ENCODE measurements at places on chromosomes 1 and 21. TPM values are rescaled to one million over a fixed set of nuclear protein-coding genes. Genes with fewer than 3 reads are reported as not detected.

Gene TMEM51
- total RNA-seq = 9.9 TPM

Gene C2CD4D
- 0.71 TPM for total RNA-seq

Gene CDK18
- total RNA-seq = 44.0 TPM

Gene MXRA8
- total RNA-seq = 10.0 TPM

Gene TAF13
- 41.5 TPM for total RNA-seq

GRCh38 chr1:183198463-183198862, 12.4 kb downstream of the LAMC2 start:
- H3K27me3 ChIP-seq = no peaks in the 10 kb centered on the region
- no peak overlapping the region for H3K27ac ChIP-seq
- no peak overlapping the region for H3K4me3 ChIP-seq
- no peak for DNase-seq
- no peaks in the 10 kb centered on the region for H3K36me3 ChIP-seq

- no peaks in the 10 kb centered on the region for H3K4me1 ChIP-seq
- peaks cover 5% of the 10 kb centered on the region for H3K36me3 ChIP-seq
- no peak overlapping the region for H3K4me3 ChIP-seq
- H3K27ac ChIP-seq = no peak overlapping the region
Observed at GRCh38 chr1:109578947-109579443, 30.6 kb downstream of the GNAI3 start.

- peak; percentile 19 for DNase-seq
- no peak overlapping the region for H3K27ac ChIP-seq
- H3K27me3 ChIP-seq = no peaks in the 10 kb centered on the region
- H3K36me3 ChIP-seq = peaks cover 7% of the 10 kb centered on the region
Observed at GRCh38 chr1:165686121-165686970, 12.0 kb downstream of the ALDH9A1 start.

DNA sequence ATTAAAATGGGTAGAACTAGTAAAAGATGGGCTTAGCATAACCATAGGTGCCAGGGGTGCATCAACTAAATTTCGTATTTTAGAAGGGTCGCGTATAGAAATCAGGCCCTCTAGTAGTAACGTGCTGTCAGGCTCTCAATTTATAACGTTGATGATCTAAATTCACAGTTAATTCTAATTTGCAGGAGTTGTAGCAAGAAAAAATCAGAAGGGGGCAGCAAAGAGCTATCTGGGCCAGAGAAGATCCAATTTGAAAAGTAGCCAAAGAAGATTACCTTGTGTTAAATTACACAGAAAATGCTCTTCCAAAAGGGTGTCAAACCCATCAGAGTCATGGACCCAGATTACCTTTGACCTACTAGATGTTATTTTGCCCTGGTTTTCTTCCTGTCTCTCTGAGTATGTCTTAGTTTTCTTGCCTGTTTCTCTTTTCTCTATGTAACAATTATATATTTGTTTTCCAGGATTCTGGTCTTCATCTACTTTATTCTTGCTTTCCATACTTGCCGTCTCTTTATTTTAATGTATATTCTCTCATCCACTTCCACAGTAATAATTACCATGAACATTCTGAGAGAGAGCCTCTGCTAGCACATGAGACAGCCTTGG, 1030.9 kb downstream of the AMY1C start:
- H3K4me1 ChIP-seq = no peaks in the 10 kb centered on the region
- no peak for DNase-seq
- H3K27ac ChIP-seq = no peak overlapping the region
- no peaks in the 10 kb centered on the region for H3K36me3 ChIP-seq
- no peak overlapping the region for H3K4me3 ChIP-seq

DNA sequence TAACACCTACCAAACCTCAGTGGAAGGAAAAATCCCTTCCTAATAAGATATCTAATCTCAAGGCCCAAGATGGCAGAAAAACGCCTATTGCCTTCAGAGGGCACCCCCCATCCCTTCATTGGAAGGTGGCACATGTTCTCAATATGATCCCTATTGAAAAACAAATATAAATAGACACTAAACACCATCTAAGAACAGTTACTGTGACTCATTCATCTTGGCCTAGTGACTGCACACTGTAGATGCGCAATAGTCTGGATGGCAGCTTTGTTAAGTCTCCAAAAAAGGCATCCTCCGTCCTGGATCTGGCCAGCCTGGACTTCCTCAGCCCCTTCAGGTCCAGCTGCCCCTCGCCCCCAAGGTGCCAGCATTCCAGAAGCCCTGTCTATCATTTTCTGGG, 121.9 kb downstream of the CAPN8 start:
- H3K4me1 ChIP-seq = no peaks in the 10 kb centered on the region
- no peak overlapping the region for H3K27ac ChIP-seq
- no peaks in the 10 kb centered on the region for H3K27me3 ChIP-seq
- no peaks in the 10 kb centered on the region for H3K36me3 ChIP-seq
- DNase-seq = no peak

- no peaks in the 10 kb centered on the region for H3K4me1 ChIP-seq
- no peak overlapping the region for H3K27ac ChIP-seq
- H3K4me3 ChIP-seq = no peak overlapping the region
- DNase-seq = no peak
- no peaks in the 10 kb centered on the region for H3K36me3 ChIP-seq
- H3K27me3 ChIP-seq = no peaks in the 10 kb centered on the region
Observed at GRCh38 chr1:185627171-185627570, 107.0 kb upstream of the HMCN1 start.

DNA sequence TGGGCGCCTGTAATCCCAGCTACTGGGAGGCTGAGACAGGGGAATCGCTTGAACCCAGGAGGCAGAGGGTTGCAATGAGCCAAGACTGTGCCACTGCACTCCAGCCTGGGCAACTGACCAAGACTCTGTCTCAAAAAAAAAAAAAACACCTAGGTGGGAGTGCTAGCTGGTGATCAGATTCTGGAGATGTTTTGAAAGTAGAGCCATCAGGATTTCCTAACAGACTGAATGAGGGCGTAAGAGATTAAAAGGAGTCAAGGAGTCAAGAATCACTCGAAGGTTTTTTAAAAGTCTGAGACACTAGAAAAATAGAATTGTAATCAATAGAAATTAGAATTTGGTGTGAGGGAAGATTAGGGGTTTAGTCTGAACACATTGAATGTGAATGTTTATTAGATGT, 73.8 kb downstream of the HSF2BP start:
- H3K36me3 ChIP-seq = no peaks in the 10 kb centered on the region
- DNase-seq = no peak
- no peaks in the 10 kb centered on the region for H3K27me3 ChIP-seq
- no peaks in the 10 kb centered on the region for H3K4me1 ChIP-seq

DNA sequence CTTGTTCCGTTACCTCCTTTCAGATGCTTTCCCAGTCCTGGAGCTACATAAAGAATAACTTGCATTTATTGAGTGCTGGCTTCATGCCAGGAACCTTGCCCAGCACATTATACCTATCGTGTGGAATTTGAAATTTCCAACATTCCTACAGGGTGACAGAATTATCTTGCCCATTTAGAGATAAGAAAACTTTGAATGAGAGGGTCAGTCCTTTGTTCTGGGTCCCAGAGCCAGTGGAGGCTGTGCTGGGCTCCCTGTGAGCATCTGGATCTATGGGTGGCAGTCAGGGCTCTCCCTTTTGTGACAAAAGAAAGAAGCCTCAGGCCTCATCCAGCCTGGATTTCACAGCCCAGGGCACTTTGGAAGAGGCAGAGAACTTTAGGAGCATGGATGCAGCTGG, 3.2 kb downstream of the GSTM4 start:
- H3K4me3 ChIP-seq = no peak overlapping the region
- H3K27me3 ChIP-seq = peaks cover 4% of the 10 kb centered on the region
- no peaks in the 10 kb centered on the region for H3K4me1 ChIP-seq
- no peak overlapping the region for H3K27ac ChIP-seq

DNA sequence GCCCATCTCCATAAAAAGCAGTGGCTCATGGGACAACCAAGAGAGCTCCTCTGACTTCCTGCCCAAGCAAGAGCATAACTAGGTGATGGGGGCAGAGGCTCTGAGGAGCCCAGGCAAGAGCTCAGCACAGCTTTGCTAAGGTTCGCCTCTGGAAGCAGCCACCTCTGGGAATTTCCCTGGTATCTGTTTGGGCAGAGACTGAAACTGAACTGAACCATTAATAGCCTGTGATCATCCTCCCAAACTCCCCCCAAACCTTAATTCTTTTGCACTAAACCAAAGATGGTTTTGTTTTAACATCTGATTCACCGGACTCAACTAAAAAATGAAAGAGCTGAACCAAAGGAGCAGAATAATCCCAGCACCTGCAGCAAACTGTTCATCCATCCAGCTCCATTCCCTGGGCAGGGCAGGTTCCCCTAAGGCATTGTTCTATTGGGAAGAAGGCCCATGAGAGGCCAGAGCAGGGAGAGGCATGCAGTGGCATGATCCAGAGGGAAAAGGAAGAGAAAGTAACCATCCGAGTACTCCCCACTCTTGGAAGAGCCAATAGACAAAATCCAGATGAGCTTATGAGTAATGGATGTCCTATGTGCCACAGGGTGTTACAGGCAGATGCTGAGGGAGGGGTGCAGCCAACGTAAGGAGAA, 77.8 kb upstream of the KAZN start:
- no peaks in the 10 kb centered on the region for H3K4me1 ChIP-seq
- H3K4me3 ChIP-seq = no peak overlapping the region
- no peak overlapping the region for H3K27ac ChIP-seq
- H3K36me3 ChIP-seq = no peaks in the 10 kb centered on the region
- H3K27me3 ChIP-seq = no peaks in the 10 kb centered on the region
- DNase-seq = no peak

GRCh38 chr1:8351693-8352470, 34.0 kb downstream of the SLC45A1 start:
- H3K4me1 ChIP-seq = peaks cover 1% of the 10 kb centered on the region
- no peaks in the 10 kb centered on the region for H3K27me3 ChIP-seq
- no peak overlapping the region for H3K27ac ChIP-seq
- H3K4me3 ChIP-seq = no peak overlapping the region
